ENCODE measurements at places on chromosomes 2 and 18. TPM values are rescaled to one million over a fixed set of nuclear protein-coding genes. Genes with fewer than 3 reads are reported as not detected.

The BOLL gene
- not detected for total RNA-seq

DNA sequence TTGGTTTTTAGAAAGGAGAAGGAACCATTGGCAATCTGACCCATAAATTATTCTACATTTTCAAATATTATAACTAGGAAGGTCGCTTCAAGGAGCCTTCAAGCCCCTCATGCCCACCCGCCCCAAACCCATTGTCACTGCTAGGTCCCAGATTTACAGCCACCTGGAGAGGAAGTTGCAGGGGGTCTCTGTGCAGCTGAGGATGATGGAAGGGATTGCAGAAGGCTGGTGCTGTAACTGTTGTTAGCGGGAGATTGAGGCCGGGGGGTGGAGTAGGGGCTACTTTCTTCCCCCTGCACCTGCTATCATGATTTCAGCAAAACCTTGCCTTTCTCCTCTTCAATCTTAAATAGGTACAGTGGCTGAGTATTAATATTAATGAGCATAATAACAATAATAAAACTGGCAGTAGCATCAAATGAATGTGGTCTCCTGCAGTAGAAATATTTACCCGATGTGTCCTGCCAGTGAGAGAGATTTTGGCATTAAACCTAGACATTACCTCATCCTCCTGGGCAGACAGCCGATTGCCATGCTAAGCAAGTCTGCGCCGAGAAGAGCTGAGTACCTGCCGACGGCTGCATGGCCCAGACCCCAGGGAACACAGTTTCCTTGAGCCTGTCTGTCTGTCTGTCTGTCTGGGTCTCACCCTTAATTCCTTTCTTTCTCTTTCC, 225.4 kb downstream of the FAM210A start:
- no peak for DNase-seq

- DNase-seq, result no peak
Observed at GRCh38 chr18:2826581-2826980, 20.2 kb upstream of the EMILIN2 start.

- DNase-seq, result no peak
Observed at GRCh38 chr2:128354726-128355470, 36.2 kb upstream of the HS6ST1 start.

- DNase-seq, result no peak
Observed at GRCh38 chr2:31674446-31674845, 93.7 kb upstream of the SRD5A2 start.

The CCDC150 gene
- total RNA-seq, result 0.81 TPM
